ENCODE measurements at places on chromosomes 12 and 14. TPM values are rescaled to one million over a fixed set of nuclear protein-coding genes. Genes with fewer than 3 reads are reported as not detected.

GRCh38 chr12:107990325-107990724, 138.8 kb upstream of the WSCD2 start:
- ATAC-seq, result no peak

- no peak for ATAC-seq
Measured at GRCh38 chr12:81416571-81416970, 338.7 kb downstream of the ACSS3 start.

GRCh38 chr12:4001841-4002240, 128.6 kb upstream of the PARP11 start:
- ATAC-seq, result no peak

DNA sequence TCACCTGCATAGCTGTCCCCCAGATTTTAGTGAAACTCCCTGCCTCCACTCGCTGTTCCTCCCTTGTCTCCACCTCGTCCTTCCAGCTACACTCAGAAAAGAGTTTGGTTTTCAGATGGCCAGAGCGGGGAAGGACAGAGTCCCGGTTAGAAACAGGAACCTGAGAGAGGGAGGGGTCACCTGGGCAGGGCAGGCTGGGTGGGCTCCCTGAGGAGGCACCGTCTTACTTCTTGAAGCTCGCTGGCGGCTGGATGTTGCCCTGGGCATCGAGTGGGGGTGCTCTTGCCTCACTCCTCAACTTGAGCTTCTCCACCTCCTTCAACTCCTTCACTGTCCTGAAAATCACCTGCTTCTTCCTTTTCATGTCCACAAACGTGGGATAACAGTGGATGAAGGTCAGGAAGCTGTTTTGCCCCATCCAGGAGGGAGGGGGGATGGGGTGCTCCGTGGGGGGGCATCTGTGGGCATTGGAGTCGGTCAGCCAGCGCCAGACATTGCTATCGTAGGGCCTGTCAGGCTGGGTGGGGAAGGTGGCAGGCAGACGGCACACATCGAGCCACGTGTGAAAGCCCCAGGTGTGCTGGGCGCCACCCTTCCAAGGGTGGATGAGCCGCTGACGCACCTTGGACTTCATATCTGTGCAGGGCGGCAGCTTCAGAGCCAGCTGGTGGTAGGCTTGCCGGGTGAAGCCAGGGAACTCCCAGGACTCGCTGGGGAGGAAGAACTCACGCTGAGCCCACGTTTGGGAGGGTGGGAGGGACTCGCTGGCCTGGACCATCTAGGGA, 2.0 kb downstream of the TEX52 start:
- no peak for ATAC-seq

DNA sequence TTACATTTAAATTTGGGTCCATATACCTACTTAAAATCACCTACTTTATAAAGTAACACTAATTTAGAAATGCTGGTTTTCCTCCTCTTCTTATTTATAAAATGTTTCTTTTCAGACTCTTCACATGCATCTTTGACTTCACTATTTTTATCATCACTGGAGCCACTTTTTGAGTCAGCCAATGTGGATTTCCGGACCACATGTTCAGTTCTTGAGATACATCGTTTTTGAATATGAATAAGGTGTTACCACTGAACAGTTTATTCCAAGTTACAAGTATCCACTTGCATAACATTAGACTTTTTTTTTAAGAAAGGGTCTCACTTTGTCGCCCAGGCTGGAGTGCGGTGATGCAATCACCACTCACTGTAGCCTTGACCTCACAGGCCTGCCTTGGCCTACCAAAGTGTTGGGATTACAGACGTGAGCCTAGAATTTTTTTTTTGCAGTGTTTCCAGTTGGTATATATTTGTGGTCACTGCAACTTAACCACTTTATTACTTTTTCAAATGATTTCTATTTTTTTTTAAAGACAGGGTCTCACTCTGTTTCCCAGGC, 5.7 kb downstream of the FNTB start:
- no peak for ATAC-seq

- ATAC-seq, result no peak
Measured at GRCh38 chr14:86654558-86655184, 1124.7 kb downstream of the FLRT2 start.

GRCh38 chr12:122080149-122081082, 1.9 kb downstream of the MLXIP start:
- ATAC-seq, result peak; percentile 27

DNA sequence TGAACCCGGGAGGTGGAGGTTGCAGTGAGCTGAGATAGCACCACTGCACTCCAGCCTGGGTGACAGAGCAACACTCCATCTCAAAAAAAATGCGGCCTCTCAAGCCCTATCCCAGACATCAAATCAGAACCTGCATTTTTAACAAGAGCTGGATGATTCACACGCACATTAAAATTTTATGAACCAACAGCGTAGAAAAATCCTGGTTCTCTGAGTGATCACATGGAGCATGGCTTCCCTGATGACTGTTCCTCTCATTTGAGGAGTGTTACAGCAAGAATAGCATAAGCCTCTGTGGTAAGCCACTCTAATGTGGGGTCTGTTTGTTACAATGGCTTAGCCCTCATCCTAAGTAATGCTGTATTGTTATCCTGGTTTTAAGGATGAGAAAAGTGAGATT, 163.6 kb downstream of the BRMS1L start:
- no peak for ATAC-seq

DNA sequence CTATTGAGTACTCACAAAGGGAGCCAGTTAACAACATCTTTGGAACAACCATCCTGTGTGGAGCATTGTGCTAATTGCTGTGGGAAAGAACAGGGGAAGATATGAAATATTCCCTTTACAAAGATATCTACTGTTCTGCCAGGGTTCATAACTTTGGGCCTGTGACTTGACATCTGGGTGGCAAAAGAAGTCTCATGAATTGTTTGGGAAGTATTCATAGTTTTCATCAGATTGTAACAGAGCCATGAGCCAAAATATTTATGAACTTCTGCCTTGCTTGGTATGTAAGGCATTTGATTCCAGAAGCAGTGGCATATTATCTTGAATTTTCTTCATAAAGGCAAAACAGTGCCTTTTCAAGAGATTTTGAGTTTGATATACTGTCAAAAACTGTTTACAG, 816.2 kb downstream of the DIO2 start:
- ATAC-seq, result no peak

- no peak for ATAC-seq
Measured at GRCh38 chr14:101369194-101369915, 191.9 kb upstream of the DIO3 start.

GRCh38 chr14:104677512-104678332, 11.7 kb upstream of the INF2 start:
- peak; percentile 69 for ATAC-seq

DNA sequence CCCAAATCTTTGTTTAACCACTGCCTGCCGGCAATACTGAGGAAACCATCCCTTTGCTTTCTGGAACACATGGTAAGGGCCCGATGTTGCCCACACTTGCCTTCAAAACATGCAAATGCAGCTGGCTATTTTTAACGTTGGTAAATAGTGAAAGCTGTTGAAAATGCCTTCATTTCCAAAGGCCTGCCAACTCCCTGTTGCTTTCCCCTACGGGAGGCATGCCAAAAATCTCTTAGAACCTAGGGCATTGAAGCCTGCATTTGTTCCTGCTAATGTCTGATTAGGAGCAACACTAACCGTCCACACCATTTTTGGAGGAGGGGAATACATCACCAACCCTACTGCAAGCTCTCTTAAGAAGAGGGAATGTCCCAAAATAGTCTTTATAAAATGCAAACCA, 152.6 kb upstream of the NOS1 start:
- no peak for ATAC-seq

GRCh38 chr12:15846887-15847286, 35.3 kb upstream of the STRAP start:
- no peak for ATAC-seq

DNA sequence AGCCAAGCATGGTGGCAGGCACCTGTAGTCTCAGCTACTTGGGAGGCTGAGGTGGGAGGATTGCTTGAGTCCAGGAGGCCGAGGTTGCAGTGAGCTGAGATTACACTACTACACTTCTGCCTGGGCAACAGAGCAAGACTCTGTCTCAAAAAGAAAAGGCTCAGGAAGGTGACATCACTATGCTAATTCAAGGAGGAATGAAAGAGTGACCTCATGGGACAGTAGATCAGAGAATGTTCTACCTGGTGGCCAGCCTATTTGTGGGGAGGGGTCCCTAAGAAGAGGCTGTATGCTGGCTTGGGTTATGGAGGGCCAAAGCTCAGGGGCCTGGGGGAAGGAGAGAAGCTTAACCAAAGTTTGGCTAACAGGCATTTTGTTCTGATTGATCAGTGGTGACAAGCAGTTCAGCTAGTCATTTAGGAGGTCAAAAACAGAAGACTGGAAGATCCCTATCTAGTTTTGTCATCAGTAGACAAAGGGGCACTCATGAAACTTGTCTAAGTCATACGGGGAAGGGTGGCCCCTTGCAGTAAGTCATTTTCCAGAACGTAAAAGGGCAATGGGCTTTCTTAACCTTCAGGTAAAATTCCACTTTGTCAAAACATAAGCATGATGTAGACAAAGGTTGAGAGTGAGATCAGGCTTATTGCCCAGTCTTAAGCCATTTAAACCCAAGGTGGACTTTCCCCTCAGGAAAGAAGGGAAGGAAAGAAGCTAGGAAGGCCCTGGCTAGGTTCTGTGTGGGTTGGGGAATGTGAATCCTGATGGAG, 60.8 kb upstream of the EEA1 start:
- no peak for ATAC-seq

DNA sequence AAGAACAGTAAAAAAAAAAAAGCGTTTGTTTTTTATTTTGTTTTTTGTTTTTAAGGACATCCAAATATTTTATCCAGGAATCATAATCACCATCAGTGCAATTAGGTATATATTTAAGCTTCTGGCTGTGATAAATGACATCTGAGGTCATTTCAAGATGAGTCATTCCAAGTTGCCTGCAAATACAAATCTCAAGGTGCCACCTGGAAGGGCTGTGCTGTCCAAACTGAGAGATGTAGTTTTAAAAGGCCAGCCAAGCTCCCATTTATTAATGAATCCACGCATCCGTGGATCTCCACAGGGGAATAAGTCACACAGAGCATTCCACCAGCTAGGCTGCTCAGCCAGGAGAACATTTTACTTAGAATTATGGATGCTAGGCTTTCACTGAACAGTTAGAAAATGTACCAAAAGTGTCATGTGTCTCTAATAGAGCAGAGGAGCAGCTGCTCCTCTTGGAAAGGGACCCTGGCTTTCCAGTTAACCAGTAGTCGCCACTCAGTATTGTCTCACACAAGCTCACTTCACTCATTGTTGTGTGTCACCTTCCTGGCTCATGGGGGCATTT, 1151.4 kb upstream of the TMEM132C start:
- no peak for ATAC-seq

DNA sequence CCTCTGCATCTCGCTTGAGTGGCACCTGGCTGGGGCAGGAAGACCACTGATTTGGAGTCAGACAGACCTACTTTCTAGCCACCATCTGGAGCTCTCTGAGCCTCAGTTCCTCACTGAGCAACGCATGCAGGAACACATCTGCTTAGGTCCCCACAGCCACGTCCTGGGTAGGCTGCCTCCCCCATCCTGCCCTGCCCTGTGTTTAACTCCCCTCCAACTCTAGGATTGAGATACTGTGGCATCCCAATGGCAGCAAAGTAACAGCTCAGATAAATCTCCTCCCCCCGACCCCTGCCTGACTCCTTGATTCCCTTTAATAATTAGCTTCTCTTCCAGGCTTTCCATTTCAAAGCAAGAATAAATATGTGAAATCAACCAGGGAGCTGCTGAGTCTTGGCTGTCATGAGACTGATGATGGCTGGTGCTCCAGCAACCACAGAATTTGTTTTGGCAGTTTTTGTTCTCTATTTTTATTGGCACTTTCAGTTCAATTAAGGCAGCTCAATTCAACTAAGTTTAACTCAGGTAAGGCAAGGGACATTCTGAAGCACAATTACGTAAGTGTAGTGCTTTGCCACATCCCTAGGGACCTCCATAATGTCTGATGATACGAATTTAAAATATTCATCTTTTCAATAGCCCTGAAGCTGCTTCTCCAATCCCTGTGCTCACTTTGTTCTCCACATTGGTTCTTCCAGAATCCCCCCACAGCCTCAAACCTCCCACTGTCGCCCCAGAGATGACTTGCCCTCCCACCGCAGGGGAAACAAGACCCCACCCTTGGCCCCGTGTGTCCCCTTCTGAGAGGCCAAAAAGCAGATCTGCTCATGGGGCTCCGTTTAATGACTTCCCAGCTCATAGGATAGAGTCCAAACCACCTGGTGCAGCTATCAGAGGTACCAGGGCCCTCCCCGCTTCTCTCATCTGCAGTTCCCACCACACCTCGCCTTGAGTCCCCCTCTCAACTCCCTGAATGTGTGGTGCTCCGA, 58.2 kb downstream of the ESR2 start:
- ATAC-seq, result peak; percentile 67

- peak; percentile 73 for ATAC-seq
Measured at GRCh38 chr14:90986510-90986909, 73.9 kb downstream of the RPS6KA5 start.

- ATAC-seq, result no peak
Measured at GRCh38 chr12:90042920-90043641, 334.4 kb upstream of the ATP2B1 start.

DNA sequence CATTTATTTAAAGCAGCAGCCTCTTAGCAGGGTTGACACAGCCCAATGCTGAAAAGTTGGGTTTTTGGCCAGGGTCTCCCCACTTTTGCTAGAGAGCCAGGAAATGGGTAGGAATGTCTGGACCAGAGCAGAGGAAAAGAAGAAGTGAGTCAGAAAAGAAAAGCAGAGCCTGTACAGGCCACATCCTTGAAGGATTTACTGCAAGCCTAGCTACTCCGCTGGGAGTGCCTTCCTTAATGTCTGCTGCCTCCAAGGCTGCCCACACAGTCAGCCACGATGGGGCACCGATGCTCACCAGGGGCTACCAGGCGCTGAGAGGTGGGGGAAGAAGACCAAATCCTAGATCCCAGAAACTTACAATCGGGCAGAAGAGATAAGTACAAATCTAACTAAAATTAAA, 139.2 kb downstream of the C12orf75 start:
- no peak for ATAC-seq

GRCh38 chr14:58898655-58899316, 261.0 kb downstream of the DACT1 start:
- no peak for ATAC-seq

GRCh38 chr14:72616294-72616693, 277.6 kb downstream of the DPF3 start:
- no peak for ATAC-seq

IL31 gene
- total RNA-seq, result not detected

KLHL33 gene
- total RNA-seq, result 0.04 TPM

P2RX2 gene
- total RNA-seq, result not detected

TMEM63C gene
- 4.7 TPM for total RNA-seq

CLEC7A gene
- 22.3 TPM for total RNA-seq

TUNAR gene
- total RNA-seq, result not detected

TPH2 gene
- total RNA-seq, result not detected

ARHGAP9 gene
- total RNA-seq, result 2.0 TPM

KRT77 gene
- not detected for total RNA-seq

Data from esophagus mucosa (tissue), 1 donor.